HCT116 (cell line): ENCODE measurements at places on chromosomes 13 and 19. TPM values are rescaled to one million over a fixed set of nuclear protein-coding genes. Genes with fewer than 3 reads are reported as not detected.

DNA sequence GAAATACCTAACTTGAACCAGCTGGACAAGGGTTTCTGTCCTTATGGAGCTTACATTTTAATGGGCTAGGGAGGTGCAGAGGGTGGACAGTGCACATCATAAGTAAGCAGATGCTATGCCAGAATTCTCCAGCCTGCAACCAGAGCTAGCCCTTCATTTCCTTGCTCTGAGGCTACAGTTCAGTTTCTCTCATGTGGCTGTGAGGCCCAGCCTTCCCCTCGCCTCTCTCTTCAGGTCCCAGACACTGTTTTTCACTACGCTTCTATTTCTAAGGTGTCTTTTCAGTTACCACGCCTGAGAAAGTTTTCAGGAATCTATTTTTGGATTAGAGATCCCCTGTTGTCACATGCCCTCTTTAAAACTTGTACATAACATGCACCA lies 141.9 kb downstream of the PCCA start:
- no peak for DNase-seq

DNA sequence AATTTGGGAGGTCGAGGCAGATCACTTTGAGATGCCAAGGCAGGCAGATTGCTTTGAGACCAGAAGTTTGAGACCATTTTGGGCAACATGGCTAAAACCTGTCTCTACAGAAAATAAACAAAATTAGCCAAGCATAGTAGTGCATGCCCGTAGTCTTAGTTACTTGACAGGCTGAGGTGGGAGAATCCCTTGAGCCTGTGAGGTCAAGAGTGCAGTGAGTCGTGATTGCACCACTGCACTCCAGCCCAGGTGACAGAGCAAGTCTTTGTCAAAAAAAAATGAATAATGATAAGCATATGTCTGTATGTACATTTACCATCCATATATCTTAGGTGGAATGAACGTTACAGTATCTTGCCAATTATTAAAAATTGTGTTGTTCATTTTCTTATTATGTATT lies 2447.7 kb downstream of the PCDH9 start:
- DNase-seq: no peak

CYP4F12 gene
- total RNA-seq: 4.4 TPM

DNAAF3 gene
- total RNA-seq: 52.8 TPM

GRCh38 chr13:27632648-27633047 lies 11.0 kb downstream of the POLR1D start:
- DNase-seq: no peak

DNA sequence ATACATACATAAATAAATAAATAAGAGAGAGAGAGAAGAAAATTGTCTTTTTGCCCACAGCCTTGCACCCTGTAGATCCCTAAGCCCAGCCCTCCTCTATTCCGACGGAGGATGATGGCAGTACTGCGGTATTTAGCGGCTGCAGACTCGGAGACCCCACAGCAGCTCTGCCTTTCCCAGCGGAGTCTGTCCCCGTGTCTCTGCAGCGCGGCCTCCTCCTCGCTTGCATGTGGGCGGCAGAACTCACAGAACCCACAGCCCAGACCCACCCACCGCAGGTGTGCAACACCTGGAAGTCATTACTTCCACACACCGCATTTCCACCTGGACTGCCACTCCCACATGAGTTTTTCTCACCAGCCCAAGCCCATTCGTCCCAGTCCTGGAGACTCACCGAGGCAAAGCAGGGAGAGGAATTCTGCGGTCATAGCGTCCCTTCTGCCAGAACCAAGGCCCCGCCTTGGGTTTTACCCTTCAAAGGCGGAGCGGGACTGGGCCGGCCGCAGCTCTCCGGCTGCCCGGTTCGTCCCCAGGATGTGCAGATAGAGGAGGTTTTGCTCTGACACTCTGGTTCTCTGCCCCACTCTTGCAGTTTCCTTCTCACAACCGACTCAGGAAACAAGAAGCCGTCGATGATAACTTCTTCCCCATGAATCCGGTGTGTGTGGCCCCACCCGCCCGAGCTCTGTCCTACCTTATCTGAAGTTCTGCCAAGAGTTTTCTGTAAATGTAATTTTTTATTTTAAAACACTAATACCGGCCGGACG lies at the start of gene VSTM1:
TSS of gene VSTM1 (minus strand) at position 548 of the 767 bp plus-strand sequence. CDS start at position 428, 120 bp downstream.
- DNase-seq: no peak

ZNF497 gene
- 5.1 TPM for total RNA-seq

MEDAG gene
- not detected for total RNA-seq

ATP8A2 gene
- not detected for total RNA-seq

DNA sequence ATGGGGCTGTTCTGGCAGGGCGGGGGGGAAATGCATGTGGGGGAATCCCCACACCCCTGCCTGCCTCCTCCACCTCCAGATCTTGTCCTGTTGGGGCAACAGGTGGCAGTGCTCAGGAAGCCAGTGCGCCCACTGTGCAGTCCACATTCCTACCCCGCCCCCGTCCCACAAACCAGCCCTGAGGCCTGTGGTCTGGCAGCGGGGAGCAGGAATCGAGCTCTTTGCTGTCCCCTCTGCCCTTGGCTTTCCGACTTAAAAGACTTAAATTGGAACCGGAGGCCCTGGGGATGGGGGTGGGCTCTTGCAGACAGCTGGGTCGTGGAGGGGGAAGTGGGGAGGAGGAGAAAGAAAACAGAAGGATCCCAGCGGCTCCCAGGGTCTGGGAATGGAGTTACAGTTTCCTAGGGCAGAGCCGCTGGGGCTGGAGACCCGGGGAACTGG lies 4.3 kb downstream of the NANOS3 start:
- no peak for DNase-seq

DNA sequence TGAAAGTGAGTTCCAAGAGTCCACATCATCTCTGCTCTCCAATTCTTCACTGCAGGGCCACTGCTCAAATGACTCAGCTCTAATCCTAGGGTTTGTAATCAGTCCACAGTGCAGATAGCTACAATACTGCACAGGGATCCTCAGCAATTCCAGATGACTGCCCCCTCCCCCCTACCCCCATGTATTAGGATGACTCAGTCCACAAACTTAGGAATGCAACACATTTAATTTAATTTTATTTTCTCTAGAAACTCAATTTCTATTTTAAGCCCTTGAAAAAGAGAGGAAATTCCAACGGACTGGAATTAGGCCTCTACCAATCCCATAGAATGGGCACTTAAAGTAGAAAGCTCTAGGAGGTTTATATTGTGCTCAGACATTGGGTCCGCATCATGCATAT lies 173.8 kb upstream of the SOX21 start:
- no peak for DNase-seq

DNA sequence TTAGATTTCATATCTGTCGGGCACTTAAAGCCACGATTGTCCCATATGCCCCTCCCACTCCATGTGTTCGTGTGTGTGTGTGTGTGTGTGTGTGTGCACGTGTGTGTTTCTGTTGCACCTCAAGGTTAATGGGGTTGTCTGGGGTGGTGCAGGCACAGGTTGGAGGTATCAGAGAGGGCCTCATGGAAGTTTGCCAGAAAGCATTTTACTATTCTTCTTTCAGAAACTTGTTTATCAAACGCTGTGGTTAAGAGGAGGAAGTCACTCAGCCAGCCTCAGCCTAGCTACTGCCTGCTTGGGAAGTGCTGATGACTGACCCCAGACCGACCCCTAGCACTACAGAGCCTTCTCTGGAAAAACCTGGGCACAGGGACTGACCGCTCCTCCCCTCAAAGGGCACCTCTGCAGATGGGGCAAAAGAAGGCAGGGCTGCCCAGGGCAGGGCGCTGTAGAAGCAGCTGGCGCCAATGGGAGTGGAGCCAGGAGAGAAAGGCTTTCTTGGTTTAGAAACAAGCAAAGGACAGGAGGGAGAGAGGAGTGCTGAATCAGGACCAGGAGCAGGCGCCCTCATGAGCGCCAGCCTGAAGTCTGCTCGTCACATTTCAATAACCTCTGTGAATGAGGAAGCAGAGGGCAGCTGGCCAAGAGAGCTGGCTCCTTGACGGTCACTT lies 3.9 kb downstream of the SIAH3 start:
- DNase-seq: no peak

DNA sequence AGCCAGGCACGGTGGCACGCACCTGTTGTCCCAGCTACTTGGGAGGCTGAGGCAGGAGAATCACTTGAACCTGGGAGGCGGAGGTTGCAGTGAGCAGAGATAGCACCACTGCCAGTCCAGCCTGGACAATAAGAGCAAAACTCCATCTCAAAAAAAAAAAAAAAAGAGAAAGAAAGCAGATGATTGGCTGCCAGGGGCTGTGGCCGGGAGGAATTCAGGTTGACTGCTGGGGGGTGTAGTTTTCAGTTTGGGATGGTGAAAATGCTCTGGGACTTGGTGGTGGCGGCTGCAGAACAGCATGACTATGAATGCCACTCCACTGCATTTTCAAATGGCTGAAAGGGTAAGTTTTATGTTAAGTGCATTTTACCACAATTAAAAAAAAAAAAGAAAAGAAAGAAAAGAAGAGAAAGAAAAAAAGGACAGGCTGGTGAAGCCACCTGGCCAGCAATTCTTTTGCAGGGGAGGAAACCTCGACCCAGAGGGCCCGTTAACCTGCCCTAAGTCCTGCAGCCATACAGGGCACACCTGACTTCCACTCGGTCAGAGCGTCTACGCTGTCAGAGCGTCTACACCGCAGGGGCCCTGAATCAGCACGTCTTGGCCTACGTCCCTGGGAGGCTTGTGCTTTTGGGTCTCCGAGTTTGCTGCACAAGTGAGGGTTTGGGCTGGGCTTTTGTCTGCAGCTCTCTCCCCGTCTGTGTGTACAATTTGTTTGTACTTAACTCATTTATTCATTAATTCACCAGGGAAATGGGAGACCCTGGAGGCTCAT lies 3.6 kb downstream of the ISOC2 start:
- no peak for DNase-seq

- no peak for DNase-seq
Measured at GRCh38 chr13:48216204-48216711, 16.7 kb upstream of the ITM2B start.

DNA sequence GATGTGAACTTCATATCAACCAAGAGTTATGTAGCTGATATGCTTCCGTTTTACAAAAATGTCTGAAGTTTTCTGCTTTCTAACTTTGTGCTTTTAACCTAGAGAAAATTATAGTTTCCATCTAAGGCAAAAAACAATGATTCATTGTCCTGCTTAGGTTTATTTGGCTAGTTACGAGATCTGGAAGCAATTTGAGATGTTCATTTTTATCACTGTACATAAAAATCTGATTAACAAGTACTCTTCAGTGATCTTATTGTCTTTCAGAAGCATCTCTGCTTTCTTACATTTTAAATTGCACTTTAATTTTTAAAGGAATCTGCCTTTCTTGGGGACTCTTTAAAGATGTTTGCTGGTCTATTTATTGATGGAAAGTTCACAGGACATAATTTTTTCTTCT lies 188.1 kb downstream of the RFC3 start:
- DNase-seq: no peak

B3GNT8 gene
- total RNA-seq: not detected

DNA sequence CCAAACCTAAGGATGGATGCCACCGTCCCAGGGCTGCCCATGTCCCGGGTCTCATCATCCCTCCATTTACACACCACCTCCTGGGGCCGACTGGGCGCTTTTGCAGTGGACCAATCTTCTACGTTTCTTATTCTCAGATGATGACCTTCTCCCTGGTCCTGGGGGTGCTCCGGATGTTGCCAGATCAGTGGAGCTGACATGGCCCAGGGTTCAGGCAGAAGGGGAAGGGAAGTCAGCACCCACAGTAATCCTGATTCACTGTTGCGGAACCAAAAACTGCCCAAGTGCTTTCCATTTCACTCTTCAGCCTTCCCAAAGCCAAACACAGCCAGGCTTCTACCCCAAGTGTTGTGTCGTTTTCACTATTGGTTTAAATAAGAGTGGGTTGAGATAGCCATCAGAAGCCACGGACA lies 29.8 kb downstream of the RAB20 start:
- DNase-seq: no peak

DNA sequence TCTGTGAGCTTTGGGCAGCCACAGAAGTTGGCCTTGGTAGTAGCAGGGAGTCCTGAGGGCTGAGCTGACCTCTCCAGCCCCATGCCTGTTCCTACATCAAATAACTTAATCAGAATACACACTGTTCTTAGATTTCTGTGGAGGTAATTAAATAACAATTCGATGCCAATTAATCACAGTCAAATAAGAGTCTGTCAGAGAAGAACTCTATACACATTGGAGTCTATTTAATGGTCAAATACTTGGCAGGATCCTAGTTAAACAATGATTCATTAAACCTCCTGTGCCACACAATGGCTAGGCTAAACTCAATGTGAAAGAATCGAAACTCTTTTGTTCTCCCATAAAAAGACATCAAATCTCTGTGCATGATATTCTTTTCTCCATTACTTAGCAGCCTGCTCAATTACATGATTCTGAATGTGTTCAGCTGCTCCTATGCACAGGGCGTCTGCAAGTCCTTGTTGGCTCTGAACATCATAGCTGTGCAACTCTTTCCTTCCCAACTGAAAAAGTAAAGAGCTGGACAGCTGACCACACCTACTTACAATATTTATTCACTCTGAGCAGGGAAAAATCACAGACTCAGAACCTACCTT lies 173.1 kb downstream of the ABCC4 start:
- DNase-seq: no peak

NFIX gene
- total RNA-seq: 34.8 TPM

DNA sequence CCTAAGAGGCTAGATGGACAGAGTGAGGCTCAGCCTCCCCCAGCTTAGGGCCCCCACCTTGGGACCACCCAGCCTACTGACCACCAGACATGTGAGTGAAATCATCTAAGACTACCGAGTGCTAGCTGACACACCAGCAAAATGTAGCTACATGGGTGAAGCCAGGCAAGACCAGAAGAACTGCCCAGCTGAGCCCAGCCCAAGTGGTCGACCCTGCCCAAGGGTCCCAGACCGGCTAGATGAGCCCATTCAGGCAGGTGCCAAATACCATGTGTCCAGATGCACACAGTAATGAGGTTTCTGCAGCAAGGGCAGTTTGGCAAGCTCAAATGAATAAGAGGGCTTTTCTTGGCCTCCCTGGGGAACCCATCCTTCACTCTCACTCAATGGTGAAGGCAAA lies 56.6 kb downstream of the ZNF557 start:
- no peak for DNase-seq

DNA sequence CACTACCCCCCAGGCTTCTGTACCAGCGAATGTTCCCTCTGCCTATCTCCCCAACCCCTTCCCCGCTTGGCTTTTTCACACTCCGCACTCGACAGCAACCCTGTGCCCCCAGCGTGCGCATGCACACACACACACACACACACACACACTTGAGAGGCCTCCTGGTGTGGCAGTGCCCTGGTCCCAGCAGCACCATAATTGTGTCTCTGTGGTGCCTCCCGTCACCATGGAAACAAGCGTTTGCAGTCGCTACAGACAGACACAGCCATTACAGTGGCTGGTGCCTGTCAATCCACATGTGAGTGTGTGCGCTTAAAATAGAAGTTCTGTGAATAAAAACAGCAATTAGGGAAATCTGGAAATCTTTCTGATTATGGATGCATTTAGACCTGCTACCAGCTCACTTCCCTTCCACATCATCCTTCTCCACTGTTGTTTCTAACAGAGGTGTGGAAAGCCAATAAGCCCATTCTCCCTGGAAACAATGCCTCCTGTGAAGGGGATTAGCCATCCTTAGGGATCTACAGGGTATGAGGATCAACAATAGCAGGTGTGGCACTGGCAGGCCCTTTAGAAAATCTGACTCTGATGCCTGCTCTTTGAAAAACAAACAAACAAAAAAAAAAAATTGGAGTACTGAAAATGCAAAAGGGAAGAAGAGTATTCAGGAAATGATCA lies 146.3 kb downstream of the DCLK1 start:
- no peak for DNase-seq

GRCh38 chr13:20475927-20476691 lies 49.5 kb downstream of the CRYL1 start:
- DNase-seq: no peak

GRCh38 chr13:41177616-41178015 lies 16.8 kb downstream of the KBTBD7 start:
- no peak for DNase-seq

- DNase-seq: no peak
Measured at GRCh38 chr13:59119475-59119874, 1044.3 kb downstream of the DIAPH3 start.

RUBCNL gene
- total RNA-seq: 0.42 TPM
